ENCODE measurements at places on chromosomes 4 and X. TPM values are rescaled to one million over a fixed set of nuclear protein-coding genes. Genes with fewer than 3 reads are reported as not detected.

Gene CLGN
- 18.0 TPM for polyA plus RNA-seq

Gene STATH
- polyA plus RNA-seq: not detected

Gene FRMD7
- not detected for polyA plus RNA-seq

Gene SLITRK4
- polyA plus RNA-seq: 2.0 TPM

Gene C4orf50
- not detected for polyA plus RNA-seq

Gene SLC6A14
- not detected for polyA plus RNA-seq

Gene OTUD6A
- polyA plus RNA-seq: not detected

DNA sequence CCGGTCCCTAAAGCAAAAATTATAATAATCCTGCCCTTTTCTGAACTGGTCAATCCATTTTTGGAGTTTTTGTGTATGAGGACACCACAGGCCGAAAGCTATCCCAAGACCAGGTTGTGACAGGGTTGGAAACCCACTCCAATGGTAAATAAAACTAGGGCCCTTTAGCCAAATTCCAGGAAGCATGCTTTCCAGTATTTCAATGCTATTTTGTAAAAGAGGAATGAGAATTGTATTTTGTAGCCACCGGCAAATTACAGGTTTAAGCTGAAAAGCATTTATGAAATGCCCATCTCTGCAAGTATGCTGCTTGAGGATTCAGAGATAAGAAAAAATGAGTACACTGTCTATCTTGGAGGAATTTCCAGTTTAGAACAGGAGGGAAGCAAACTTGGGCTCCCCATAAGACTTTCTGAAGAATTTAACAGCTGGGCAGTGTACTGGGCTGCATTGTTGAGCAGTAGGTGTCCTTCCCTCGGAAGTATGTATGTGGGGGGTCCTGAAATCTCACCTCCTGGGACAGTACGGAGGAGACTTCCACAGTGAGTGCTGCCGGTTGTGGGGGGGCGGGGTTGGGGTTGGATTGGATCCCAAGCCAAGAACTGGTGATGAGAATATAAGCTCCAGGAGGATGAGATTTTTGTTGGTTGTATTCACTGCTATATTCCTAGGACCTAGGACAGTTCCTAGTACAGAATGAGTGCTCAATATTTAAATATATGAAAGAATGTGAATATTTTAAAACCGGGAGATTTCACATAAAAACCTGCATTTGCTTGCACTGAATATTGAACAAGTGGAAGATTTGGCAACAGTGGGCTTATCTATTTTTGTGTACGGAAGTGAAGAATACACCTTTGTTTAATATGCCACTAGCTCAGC, 26.8 kb downstream of the OCIAD2 start:
- H3K4me1 ChIP-seq: no peaks in the 10 kb centered on the region
- no peaks in the 10 kb centered on the region for H3K36me3 ChIP-seq
- H3K27ac ChIP-seq: no peak overlapping the region
- DNase-seq: no peak
- H3K27me3 ChIP-seq: no peaks in the 10 kb centered on the region

DNA sequence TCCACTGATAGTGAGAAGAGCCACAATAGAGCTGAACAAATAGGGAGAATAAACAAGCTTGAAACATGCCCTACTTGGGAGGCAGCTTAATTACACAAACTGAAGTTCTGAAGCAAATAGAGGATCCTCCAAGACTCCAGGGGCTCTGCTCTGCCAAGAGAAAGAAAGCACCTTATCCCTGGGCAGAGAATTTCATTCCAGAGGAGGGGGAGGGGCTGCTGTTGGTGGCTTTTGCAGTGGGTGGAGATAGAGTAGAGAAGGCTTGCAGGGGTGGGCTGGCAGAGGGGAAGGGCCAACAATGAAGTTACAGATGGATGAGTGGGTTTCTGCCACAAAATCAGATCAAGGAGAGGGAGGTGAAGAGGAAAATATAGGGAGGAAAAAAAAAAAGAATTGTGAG, 1.0 kb upstream of the LPAR4 start:
- H3K27me3 ChIP-seq: no peaks in the 10 kb centered on the region
- no peak for DNase-seq
- H3K36me3 ChIP-seq: no peaks in the 10 kb centered on the region
- no peaks in the 10 kb centered on the region for H3K4me1 ChIP-seq

GRCh38 chr4:187478292-187479140, 517.1 kb upstream of the ZFP42 start:
- no peaks in the 10 kb centered on the region for H3K36me3 ChIP-seq
- no peaks in the 10 kb centered on the region for H3K27me3 ChIP-seq
- H3K4me1 ChIP-seq: peaks cover 8% of the 10 kb centered on the region
- no peak overlapping the region for H3K4me3 ChIP-seq
- peak overlapping the region; percentile 11 for H3K27ac ChIP-seq
- DNase-seq: peak; percentile 14

- no peak overlapping the region for H3K27ac ChIP-seq
- H3K36me3 ChIP-seq: no peaks in the 10 kb centered on the region
- H3K4me3 ChIP-seq: no peak overlapping the region
- H3K4me1 ChIP-seq: no peaks in the 10 kb centered on the region
- DNase-seq: no peak
Observed at GRCh38 chrX:11367609-11368430, 74.6 kb downstream of the AMELX start.

- no peaks in the 10 kb centered on the region for H3K4me1 ChIP-seq
- no peaks in the 10 kb centered on the region for H3K27me3 ChIP-seq
- DNase-seq: no peak
- H3K4me3 ChIP-seq: no peak overlapping the region
- H3K27ac ChIP-seq: no peak overlapping the region
- no peaks in the 10 kb centered on the region for H3K36me3 ChIP-seq
Observed at GRCh38 chrX:84258708-84259107, 70.7 kb upstream of the RPS6KA6 start.

DNA sequence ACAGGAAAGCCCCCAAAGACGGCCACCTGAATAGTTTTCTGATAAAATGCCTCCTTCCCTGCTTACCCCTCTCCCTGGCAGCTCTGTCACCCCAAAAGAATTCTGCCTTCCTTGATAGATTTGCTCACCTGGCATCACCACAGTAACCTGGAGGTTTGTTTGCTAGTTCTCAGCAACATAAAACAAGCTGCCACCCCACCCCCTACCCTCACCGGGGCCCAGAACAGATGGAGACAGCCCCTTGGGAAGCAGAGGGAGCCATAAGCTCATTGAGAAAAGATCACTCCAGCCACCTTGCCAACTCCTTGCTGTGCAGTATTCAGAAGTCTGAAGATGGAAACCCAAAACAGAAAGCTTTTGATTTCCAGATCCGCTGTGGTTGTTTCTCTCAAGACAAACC, 108.6 kb downstream of the DHX15 start:
- H3K4me1 ChIP-seq: no peaks in the 10 kb centered on the region
- no peak overlapping the region for H3K4me3 ChIP-seq

- H3K36me3 ChIP-seq: no peaks in the 10 kb centered on the region
- no peaks in the 10 kb centered on the region for H3K27me3 ChIP-seq
- H3K4me3 ChIP-seq: no peak overlapping the region
- no peak overlapping the region for H3K27ac ChIP-seq
Observed at GRCh38 chrX:152893980-152894610, 3.8 kb upstream of the ZNF185 start.

DNA sequence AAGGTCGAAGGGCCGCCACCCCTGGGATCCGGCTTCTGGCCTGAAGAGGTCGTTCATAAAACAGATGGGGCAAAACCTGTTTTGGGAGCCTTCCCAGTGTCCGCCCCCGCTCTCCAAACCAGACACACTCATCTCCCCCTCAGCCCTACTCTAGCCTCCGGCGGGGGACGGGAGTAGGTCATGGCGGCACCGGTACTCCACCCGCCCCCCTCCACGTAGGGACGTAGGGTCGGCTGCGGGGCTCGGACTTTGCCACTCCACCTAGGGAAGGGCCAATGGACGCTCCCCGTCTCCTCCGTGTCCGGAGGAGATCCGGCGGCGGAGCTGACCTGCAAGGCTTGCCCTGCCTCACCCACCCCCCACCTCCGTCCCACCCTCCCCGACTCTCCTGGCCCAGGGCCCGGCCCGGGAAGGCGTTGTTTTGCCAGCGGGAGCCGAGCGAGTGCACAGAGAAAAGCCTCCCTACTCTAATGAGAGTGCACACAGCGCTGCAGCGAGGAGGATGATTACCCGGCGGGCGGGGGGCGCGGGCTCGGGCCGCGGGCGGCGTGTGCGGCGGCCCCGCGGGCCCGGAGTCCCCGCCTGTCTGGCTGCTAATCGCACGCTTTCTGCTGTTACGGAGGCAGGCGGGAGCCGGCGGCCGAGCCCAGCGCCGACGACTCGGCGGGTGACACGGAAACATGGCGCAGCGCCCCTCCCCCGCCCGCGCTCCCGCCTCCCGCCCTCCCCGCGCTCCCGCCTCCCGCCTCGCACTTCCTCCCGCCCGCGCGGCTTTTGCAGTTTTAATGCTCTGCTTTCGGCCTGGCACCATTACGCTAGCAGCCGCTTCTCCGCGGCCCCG, 8.3 kb upstream of the BCOR start:
- no peaks in the 10 kb centered on the region for H3K27me3 ChIP-seq
- DNase-seq: peak; percentile 52
- H3K4me3 ChIP-seq: peak overlapping the region; percentile 41
- H3K27ac ChIP-seq: peak overlapping the region; percentile 82

GRCh38 chr4:152970102-152970820, 34.1 kb downstream of the FHDC1 start:
- DNase-seq: no peak
- no peaks in the 10 kb centered on the region for H3K4me1 ChIP-seq
- H3K27ac ChIP-seq: no peak overlapping the region
- H3K36me3 ChIP-seq: no peaks in the 10 kb centered on the region

GRCh38 chr4:146346276-146346675, 131.9 kb downstream of the REELD1 start:
- no peaks in the 10 kb centered on the region for H3K36me3 ChIP-seq
- H3K27ac ChIP-seq: no peak overlapping the region
- H3K27me3 ChIP-seq: no peaks in the 10 kb centered on the region
- no peak for DNase-seq
- H3K4me3 ChIP-seq: no peak overlapping the region

GRCh38 chrX:122087341-122087740, 1039.9 kb downstream of the GLUD2 start:
- no peaks in the 10 kb centered on the region for H3K36me3 ChIP-seq
- no peaks in the 10 kb centered on the region for H3K27me3 ChIP-seq
- DNase-seq: no peak
- H3K27ac ChIP-seq: no peak overlapping the region

GRCh38 chr4:79678472-79679202, 270.6 kb upstream of the GK2 start:
- H3K36me3 ChIP-seq: no peaks in the 10 kb centered on the region
- DNase-seq: peak; percentile 63
- H3K27ac ChIP-seq: no peak overlapping the region

DNA sequence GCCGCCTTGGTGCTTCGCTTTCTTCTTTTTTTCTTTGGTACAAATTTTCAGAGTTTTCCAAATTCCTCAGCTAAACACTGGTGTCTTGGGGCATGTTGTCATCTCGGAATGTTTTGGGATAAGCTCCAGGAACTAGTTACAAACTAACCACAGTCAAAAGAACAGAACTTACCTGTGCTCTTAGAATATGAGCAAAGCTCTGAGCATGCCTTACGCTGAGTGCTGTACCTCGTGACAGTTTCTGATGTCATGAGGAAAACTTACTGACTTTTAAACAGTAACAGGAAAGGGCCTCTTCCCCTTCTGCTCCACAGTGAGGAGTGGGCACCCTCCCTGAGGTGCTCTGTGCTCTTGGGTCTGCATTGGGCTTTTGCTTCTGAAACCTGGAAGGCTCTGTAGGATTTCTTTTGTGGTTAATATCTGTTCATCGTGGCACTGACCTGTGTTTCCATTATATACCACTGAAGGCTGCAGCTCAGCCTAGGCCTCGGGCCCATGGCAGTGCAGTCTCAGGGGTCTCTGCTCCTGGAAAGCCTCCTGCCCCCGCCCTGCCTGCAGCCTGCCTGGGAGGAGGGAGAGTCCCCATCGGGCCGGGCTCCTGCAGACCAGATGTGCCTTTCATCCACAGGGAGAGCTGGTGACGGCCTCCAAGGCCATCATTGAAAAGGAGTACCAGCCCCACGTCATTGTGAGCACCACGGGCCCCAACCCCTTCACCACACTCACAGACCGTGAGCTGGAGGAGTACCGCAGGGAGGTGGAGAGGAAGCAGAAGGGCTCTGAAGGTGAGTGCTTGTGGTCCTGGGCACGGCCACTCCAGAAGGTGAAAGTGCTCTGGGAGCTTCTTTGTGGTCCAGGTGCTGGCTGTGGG, 48.7 kb downstream of the NOP14 start:
- no peak overlapping the region for H3K4me3 ChIP-seq
- DNase-seq: no peak
- H3K27ac ChIP-seq: no peak overlapping the region
- peaks cover 24% of the 10 kb centered on the region for H3K36me3 ChIP-seq

DNA sequence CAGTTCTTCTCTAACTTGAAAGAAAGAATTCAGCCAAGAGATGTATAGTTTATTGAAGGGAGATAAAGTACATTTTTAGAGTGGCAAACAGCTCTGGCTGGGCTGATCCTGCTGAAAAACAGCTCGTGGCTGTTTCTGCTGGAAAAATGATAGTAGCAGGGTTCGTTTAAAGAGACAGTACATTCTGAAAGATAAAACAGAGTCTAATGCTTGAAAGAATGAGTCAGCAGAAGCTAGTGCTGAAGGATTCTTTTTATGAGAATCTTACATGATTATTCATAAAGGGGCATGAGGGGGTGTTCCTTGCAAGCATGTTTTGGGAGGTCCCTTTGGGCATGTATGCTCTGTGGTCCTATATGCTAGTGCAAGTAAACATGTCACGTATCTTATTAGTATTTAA, 790.0 kb downstream of the PCDH18 start:
- no peak overlapping the region for H3K27ac ChIP-seq
- no peak overlapping the region for H3K4me3 ChIP-seq
- H3K4me1 ChIP-seq: no peaks in the 10 kb centered on the region
- H3K36me3 ChIP-seq: no peaks in the 10 kb centered on the region
- DNase-seq: peak; percentile 55
- no peaks in the 10 kb centered on the region for H3K27me3 ChIP-seq

GRCh38 chr4:145868637-145869409, 69.8 kb downstream of the ZNF827 start:
- no peak overlapping the region for H3K4me3 ChIP-seq
- H3K4me1 ChIP-seq: no peaks in the 10 kb centered on the region
- H3K36me3 ChIP-seq: peaks cover 4% of the 10 kb centered on the region
- peak; percentile 16 for DNase-seq
- no peak overlapping the region for H3K27ac ChIP-seq

DNA sequence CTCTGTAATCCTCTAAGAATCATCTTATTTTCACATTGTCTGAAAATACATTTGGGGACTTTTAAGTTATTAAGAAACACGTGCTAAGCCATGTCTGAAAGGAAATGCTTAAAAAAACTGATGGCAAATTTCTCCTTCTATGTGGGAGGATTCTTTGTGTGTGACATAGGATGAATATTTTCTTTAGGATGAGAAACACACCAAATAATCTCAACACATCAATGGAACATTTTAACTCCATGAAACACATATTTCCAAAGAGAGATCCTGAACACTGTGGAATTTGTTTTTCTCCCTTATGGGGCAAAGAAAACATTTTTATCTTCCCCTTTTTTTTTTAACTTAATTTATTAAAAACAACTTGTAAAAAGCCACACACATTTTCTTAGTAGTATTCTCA, 153.8 kb upstream of the ANKRD50 start:
- no peak overlapping the region for H3K27ac ChIP-seq
- no peaks in the 10 kb centered on the region for H3K27me3 ChIP-seq
- H3K4me1 ChIP-seq: no peaks in the 10 kb centered on the region

Data from cardiac muscle cell (in vitro differentiated cells and primary cell).